ENCODE measurements at places on chromosomes 1 and 21.
A peak's percentile ranks its signal among the peaks of the same experiment; 100 is the strongest.

- DNase-seq, result peak; percentile 66
These were observed 80.0 kb downstream of the USP25 start for GRCh38 chr21:15809818-15810217.

DNA sequence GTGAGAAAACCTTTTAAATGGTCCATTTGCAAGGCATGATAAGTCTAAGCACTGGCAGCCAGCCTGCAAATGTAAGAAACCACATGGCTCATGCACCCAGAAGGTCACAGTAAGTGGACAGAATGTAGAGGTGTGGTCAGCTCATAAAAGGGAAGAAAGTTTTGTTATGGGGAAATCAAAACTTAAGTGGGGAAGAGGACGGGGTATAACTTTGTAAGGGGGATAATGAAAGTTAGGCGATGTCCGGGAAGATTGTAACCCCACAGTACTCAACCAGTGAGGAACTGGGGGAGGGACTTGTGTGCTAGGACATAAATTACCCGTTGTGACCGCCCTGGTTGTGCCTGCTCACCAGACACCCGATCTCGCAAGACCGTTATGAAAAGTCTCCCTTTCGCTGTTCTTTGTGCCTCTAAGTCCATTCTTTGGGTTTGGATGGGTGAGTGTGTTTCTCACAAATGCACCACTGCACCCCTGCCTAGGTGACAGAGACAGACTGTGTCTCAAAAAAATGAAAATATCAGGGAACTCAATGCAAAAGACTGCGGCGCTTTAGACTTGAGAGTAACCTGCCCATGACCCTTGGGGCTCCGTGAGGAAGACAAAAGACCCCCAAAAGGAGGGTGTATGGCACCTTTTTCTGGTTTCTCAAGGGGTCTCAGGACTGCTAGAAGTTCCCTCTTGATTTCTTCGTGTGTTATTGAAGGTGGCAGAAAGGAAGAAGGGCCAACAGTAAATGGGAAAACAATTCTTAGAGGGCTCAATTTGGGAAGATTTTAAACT lies 28.6 kb upstream of the ZNF496 start:
- no peak for DNase-seq

DNA sequence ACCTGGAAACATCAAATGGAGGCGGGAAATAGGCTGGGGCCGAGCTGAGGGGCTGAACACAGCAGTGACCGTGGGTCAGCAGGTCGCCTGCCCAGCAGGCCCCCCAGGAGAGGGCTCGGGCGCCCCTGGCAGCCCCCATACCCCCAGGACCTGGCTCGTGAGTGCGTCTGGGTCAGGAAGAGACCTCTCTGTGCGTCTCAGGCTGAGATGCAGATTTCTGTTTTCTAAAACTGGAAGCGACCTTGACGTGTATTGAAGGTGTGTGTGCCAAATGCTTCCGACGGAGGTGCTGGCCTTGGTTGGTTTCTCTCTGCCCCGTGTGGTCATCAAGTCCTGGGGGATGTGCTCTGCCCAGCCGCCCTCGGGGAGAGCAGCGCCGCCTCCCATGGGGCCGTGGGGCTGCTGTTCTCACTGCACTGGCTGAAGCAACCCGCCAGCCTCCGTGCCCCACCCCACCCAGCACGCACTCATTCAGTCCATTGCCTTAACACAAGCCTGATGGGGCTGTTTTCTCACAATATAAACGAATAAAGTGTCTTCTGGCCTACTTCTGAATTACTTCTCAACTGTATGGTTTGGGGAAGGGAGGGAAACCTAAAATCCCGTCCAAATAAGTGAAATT lies 7.4 kb downstream of the PEX10 start:
- no peak for DNase-seq

DNA sequence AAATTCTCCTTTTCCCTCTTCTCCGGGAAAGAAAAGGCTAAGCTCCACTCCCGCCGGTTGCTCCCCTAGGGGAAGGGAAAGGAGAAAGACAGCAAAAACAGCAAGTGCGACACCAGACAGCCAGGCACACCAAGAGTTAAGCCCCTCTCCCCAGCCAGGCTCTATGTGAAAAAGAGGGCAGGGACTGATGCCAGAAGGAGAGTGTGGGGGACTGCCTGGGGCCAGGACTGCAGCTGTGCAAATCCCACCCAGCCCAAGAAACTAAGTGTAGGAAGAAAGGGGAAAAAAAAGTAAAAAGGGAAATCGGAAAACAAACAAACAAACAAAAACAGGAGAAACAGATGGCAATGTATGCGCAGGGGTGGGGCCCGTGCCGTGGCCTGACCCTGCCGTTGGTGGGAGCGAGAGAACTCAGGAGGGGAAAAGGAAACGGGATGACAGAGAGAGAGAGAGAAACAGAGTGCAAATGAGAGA lies 27.7 kb upstream of the FMO1 start:
- DNase-seq, result peak; percentile 66

GRCh38 chr1:3955196-3955772 lies 55.2 kb upstream of the C1orf174 start:
- no peak for DNase-seq

- no peak for DNase-seq
These were observed 17.4 kb upstream of the RNF223 start for GRCh38 chr1:1091344-1092148.

DNA sequence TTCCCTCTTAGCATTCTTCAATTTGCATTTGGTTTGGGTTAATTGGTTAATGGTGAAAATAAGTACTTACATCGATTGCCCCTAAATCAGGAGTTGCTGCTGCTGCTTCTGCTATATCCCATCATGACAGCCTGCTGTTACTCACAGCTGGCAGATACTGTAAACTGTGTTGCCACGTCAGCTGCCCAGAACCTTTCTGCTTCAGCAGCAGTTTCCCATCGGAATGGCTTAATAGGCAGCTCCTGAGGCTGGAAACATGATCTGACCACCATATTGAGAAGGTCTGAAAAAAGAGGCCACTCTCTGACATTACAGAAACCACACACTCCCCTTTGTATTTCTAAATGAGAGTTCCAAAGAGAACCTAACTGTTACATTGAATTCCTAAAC lies 14.3 kb upstream of the SEC16B start:
- peak; percentile 96 for DNase-seq

- DNase-seq, result peak; percentile 71
These were observed 204.3 kb downstream of the SMYD3 start for GRCh38 chr1:246302711-246303317.

DNA sequence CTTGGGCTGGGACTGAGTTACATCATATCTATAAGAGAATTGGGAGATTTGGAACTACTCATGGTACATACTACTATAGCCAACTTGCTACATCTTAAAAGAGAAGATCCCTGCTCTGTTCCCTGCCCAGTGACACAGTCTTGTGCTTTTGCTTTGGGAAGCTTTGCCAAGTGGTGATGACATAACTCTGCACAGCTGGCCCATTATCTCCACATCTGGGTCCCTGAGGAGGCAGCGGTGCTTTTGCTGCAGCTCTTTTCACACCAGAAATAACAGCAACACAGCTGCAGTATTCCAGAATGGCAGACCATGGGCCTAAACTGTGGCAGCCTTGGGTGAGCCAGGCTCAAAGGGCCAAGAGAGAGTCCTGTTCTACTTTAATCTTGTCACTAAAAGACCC lies 296.0 kb downstream of the HHAT start:
- no peak for DNase-seq

DNA sequence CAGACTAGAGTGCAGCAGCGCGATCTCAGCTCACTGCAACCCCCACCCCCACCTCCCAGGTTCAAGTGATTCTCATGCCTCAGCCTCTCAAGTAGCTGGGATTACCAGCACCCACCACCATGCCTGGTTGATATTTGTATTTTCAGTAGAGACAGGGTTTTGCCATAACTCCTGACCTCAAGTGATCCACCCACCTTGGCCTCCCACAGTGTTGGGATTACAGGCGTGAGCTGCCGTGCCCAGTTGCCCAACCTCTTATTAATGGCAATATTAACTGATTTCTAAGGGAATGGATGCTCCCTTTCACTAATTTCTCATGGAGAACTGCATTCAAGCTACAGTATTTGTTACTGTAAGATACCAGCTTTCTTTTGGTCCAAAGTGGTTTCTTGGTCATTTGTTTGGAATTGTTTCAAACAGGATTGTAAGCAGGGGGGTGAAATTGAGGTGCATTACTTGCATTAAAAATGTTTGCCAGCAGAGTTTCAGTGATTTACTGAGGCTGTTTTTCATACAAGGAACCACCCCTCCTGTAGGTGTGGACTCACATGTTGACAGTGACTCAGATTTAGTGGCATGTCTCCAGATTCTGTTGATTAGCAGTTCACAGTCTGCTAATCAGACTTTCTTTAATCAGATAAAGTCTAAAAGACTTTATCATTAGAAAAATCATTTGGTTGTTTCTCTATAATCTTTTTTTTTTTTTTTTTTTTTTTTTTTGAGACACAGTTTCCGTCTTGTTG lies 3.9 kb upstream of the TGFBR3 start:
- peak; percentile 61 for DNase-seq

GRCh38 chr1:63975481-63975880 lies 201.7 kb downstream of the ROR1 start:
- DNase-seq, result no peak

DNA sequence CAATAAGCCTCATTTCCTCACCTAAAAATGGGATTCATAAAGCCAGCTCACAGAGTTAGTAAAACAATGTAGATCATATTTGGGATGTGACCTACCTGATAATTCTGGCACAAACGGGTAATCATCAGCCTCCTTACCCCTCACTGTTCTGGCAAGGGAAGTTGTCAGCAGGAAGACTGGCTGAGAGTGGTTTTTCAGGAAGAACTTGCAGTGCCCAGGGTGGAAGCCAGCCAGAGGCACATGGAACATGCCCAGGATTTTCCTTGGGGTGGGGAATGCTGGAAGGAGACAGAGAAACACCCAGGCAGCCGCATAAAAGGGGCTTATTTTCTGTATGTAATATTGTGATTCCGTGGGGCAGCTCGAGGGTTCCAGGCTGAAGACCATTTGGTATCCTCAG lies 7.7 kb upstream of the SLC5A9 start:
- DNase-seq, result no peak

GRCh38 chr1:54838565-54839180 lies 37.5 kb upstream of the TTC22 start:
- no peak for DNase-seq

GRCh38 chr1:175755516-175756070 lies 12.2 kb upstream of the TNR start:
- no peak for DNase-seq

DNA sequence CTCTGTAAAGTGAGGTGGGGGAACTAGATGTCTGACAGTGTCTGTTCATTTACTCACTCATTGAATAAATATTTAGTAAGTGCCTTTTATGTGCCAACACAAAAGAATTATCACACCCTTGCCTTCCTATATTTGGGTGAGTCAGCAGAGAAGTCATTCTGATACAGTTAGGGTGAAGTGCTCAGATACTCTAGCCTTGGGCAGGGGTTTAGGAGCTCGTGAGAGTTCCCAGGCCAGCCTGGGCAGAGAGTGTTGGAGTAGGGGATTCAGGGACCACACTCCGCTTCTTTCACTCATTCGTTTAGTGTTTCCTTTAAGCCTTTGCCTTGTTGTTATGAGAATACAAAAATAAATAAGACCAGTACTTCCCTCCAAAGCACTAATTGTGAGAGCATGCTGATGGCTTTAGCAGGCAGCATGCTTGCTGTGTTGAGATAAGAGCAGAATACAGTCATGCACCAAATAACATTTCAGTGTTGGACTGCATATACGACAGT lies 83.9 kb downstream of the DYRK1A start:
- peak; percentile 50 for DNase-seq

Data from fibroblast of skin of abdomen (primary cell).